ENCODE measurements at places on chromosomes 6 and 20.

- peak; percentile 25 for DNase-seq
Observed at GRCh38 chr6:53986721-53987521, 124.3 kb upstream of the MLIP start.

DNA sequence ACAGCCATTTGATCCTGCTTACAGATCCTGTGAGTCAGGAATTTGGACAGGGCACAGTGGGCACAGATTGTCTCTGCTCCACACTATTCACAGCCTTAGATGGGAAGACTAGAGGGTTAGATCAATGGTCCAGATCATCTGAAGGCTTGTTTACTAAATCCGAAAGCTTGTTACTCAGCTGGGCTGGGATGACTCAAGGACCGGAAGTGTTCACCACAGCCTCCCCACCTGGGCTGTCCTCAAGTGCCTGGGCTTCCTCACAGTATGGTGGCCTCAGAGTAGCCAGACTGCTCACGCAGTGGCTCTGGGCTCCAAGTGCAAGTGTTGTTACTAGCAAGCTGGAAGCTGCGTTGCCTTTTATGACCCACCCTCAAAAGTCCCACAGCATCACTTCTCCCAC, 75.4 kb upstream of the INSM1 start:
- DNase-seq = no peak

- DNase-seq = peak; percentile 29
Observed at GRCh38 chr6:109260126-109260525, 122.1 kb downstream of the CD164 start.

DNA sequence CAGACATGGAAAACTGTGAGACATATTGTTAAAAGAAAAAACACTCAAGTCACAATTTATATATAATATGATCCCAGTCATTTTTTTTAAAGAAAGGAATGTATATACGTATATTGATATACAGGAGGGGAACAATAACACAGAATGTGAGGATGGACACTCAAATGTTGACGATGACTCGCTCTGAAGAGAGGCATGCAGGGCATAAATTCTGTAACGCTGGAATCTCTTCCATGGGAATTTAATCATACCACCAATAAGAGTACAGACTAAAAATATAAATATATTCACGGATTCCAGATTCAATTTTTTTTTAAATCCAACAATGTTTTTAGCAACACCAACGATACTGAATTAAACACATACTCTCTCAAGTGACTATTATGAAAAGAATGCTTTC, 106.9 kb upstream of the CCDC28A start:
- DNase-seq = peak; percentile 11

GRCh38 chr20:63067721-63068560, 61.2 kb upstream of the BHLHE23 start:
- no peak for DNase-seq

DNA sequence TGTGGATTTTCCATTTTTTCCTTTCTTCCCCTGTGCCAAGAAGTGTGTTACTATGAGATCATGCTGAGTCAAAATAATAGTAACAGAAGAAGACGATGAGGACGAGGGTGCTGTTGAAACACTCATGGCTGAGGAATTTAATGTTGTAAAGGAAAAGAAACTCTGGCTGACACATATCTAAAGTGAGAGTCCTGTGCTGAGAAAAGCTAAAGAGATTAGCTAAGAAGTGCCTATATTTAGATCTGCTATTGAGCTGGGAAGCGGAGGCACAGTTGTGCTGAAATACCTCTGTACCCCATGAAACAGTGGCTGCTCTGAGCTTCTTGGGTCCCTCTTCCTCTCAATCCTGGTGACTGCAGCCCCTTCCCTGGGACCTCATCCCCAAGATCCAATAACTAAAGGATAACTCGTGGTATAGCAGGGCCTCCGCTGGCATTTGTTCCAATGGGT, 1.1 kb upstream of the SYTL3 start:
- DNase-seq = peak; percentile 94

DNA sequence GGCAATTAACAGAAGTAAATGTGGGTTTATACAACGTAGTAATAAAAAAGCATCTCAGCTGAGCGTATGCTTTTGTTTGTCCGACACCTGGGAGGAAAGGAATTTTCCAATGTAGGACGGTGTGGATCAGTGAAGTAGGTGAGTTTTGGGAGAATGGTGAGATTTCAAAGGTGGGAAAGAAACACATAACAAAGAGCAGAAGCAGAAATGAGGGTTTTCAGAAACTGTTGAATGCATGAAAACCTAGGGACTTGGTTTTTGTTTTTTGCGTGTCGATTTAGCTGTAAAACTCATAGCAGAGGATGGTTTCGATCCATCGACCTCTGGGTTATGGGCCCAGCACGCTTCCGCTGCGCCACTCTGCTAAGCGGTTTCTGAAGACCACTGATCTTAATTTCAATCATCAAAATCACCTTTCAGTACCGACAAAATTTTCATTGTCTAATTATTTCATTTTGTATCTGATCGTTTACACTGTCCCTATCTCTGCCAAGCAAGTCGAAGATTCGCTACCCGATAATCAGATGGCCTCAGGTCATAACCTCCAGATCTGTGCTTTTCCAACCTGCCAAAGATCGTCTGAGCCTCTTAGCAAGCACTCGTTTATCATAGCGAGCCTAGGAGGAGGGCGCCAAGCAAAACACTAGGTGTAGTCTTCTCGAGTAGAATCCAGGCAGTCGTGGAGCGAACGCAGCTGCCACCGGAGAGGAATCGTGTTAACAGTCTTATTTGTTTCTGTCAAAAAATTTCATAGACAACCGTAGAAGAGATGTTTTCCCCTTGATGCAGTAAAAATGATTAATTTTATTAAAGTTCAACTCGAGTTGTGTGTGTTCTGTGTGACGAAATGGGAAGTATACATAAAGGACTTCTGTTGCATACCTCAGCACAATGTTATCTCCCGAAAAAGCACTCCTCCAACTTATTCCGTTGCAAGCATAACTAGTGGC, 20.9 kb upstream of the POM121L2 start:
- DNase-seq = peak; percentile 71

GRCh38 chr20:4371623-4372251, 350.0 kb upstream of the PRND start:
- DNase-seq = no peak

DNA sequence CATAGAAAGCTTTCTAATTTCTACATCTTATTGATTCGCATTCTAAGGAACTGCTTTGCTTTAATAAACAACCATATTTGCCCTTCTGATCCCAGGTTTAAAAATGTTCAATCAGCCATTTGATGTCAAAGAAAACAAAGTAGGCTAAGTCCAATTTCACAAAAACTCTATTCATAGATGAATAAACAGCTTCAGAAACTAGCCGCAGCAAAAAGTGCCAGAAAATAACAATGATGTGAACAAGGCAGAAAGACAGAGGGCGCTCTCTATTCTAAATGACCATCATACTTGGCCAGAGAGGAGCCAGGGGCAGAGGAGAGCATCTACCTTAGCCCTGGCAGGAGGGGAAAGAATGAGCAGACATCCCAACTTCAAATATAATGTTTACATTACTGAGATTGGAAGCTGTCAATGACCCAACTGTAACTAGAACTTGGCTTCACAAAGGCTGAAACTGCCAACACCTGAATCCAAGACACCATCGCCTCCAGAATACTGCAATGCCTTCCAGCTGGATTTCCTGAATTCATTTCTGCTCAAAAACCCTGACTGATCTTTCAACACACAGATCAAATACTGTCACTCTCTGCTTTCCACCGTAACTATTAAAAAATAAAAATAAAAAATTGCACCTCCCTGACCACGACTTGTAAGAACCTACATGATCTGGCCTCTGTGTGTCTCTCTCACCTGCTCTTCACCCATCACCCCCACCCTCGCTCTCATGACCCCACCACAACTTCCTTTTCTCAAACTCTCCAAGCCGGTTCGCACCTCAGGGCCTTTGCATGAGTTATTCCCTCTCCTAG, 9.5 kb downstream of the CNKSR3 start:
- no peak for DNase-seq

Measured in bronchial epithelial cell (primary cell).